ENCODE measurements at places on chromosomes 7 and 10.

DNA sequence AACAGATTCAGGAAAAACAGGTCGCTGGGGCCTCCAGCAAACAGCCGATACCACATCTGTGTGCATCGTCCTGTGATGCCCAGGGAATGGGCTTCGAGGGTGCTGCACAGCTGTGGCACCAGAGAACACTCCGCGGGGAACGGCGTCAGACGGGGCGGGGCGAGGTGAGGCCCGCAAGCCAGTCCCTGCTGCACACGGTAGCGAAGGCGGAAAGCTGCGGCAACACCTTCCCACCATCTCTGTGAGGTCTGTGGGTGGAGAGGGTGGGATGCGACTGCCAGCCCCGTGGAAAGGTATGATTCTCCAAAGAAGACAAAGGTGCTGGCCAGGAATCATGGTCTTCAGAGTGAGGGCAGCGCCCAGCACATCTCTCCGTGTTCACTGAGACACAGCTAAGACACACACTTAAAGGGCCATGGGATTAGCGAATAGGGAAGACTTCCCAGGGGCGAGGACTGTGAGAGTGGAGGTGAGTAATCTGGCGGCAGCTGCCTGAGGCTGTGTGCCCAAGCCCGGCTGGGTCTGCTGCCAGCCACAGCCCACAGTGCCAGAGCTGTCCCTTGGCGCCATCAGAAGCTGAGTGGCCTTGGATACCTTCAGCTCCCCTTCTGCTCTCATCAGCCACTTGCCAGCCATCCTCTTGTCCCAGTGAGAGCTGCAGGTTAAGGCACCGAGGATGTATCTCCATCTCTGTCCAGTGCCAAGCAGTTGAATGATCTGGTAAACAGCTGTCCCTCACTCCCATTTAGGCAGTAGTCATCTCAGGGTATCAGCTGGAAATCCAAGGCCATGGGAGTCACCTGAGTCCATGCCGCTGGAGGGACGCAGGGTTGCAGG is 17.6 kb downstream of the PRKAG2 start:
- DNase-seq = no peak

- no peak for DNase-seq
Measured at GRCh38 chr10:10528563-10528910, 489.1 kb upstream of the CELF2 start.

- peak; percentile 71 for DNase-seq
Measured at GRCh38 chr10:7408291-7409044, 2.4 kb downstream of the SFMBT2 start.

DNA sequence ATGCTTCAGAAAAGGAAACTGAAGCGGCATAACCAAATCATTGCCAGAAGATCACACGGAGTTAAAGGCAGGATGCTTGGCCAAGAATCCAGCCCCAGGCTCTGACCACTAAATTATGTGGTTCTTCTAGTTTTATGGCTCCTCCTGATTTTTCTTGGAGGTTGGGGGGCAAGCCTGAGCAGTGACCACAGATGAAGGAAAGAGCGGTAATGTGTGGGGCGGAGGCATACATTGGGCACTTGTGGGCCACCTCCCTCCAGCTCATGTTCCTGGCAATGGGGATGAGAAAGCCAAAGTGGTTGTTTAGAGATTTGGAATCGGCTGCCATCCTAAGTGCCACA is 3.2 kb downstream of the TRPV6 start:
- peak; percentile 36 for DNase-seq

- no peak for DNase-seq
Measured at GRCh38 chr10:97416565-97416964, 9.4 kb upstream of the PGAM1 start.

- DNase-seq = no peak
Measured at GRCh38 chr10:5895365-5895764, 5.3 kb downstream of the FBH1 start.

DNA sequence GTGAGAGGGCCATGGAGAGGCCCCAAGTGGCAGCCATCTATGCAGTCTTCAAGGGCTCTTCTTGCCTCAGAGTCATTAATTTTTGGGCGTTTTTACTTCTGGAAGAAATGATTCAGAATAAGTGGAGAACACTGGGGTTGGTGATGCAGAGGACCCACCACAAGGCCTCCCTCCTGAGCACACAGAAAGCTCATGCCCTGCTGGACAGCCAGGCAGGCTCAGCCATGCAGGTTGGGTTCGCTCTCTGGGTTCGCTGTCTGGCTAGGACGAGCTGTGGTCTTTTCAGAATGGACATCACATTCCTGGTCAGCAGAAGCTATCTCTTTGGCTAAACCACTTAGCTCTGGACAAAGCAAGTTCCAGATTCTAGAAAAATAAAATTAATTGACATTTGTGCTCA is 480.8 kb downstream of the RPS24 start:
- no peak for DNase-seq

DNA sequence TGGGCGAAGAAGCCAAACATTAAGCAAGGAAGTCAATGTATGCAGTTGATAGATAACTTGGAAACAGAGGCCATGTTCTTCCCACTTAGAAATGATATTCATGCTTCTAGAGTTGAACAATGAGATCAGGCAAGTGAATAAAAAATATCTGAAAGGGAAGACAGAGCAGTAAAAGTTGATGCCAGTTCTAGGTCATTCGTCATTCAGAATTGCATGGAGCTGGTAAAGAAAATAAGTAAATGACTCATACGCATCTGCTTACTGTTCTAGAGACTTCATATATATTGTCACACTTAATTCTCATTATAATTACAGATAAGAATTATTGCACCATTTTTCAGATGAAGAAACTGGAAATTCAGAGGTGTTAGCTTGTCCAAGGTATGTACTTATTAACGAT is 158.9 kb upstream of the FERD3L start:
- no peak for DNase-seq

GRCh38 chr10:34168439-34168838 is 646.7 kb downstream of the PARD3 start:
- DNase-seq = no peak

DNA sequence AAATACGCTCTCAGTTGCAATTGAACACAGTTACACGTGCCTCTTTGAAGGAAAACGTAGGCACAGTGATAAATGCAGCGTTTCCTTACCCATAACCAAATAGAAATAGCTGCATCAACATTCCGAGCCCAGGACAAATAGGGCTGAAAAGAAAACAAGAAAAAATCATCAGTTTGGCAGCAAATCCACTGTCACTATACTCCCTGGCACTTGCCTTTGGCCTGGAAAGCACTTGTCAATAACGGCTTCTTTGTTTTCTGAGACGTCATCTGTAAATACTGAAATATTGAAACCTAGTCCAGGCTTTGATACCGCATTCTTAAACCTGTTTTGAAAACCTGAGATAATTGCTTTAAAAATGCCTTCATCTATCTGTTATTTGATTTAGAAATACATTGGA is 167.2 kb upstream of the AKR1E2 start:
- no peak for DNase-seq

- DNase-seq = no peak
Measured at GRCh38 chr7:48244864-48245271, 73.6 kb downstream of the ABCA13 start.

GRCh38 chr10:36096576-36096975 is 454.5 kb upstream of the FZD8 start:
- DNase-seq = no peak

- no peak for DNase-seq
Measured at GRCh38 chr7:28889290-28889689, 68.8 kb downstream of the TRIL start.

GRCh38 chr7:99997545-99998137 is 17.8 kb upstream of the ZKSCAN1 start:
- no peak for DNase-seq

GRCh38 chr10:24255881-24256311 is 47.0 kb downstream of the KIAA1217 start:
- DNase-seq = peak; percentile 64

DNA sequence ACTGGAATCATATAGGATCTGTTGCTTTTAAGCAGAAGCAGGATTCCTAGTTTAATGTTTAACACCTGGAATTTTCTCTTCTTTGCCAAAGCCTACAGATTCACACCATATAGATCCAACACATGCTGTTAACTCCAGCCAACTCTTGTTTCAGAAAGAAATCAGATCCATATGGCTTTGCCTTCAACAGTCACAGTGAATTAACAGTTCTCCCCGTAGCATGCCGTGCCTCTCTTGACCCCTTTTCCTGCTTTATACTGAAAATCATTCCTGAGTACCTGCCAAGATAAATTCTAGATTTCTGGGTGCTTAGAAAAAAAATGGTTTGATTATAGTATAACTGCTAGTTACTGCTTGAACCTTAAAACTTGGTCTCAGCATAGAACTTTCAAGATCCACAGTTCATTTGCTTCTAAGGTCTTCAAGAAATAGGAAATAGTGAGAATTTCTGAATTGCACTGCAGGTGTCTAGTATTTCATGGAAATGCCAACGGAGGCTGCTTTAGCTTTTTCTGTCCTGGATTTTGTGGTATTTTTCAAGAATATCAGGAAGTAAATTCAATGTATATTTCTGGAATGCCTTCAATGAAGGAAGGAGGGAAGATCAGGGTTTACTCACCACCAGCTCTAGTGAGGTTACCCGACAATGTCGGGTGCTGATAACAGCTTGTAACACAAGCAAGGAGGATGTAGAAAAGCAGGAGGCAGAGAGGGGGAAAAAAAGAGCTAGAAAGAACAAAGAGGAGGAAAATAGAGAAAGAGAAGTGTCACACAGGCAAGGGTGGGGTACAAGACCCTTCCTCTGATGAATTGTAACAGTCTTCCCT is 6.6 kb downstream of the AASS start:
- no peak for DNase-seq

DNA sequence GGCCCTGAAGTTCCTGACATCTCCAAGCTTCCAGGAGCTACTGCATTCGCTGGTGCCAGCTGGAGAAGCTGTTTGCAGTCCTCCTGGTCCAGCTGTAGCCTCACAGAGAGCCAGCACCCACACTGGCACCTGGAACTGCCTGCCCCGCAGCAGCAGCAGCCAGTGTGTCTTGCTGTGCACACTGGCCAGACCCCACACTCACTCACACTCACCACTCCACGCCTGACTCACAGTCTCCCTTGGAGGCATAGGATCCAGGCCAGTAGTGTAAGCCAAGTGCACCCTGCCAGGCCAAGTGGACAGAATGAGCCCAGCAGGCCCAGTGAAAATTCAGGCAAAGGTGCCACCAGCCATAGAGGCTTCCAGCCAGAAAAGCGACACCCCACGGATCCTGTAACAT is 566.3 kb downstream of the GRM8 start:
- no peak for DNase-seq

DNA sequence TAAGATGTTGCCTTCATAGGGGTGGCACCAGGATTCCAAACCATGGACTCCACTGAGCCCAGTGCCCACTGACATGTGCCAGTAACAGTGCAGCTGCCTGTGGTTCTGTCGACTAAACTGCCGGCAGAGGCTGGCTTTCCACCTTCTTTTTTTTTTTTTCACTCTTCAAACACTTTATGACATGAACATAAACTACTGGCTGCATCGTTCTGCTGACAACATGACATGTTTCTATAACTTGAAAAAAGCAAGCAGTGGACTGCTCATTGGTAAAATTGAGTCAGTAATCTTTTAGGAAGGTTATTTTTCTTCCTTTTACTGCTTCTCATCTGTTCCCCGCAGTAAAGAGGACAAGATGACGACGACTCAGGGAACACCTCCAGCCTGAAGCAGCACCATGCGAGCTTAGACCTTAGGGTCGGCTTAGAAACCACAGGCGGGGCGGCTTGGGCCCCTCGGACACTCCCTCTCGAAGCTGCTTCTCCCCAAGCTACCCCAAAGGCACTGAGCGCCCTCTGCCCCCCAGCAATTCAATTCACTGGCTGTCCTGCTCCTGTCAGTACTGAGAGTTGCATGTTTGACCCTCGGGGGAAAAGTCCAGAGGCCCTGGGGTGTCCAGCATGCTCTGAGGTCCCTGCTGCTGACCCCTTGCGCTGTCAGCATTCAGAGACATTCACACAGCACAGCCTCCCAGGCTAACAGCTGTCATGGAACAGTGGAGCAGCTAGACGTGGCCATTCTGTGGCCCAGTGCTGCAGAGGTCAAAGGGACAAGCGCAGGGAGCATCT is 112.5 kb downstream of the EGFR start:
- DNase-seq = peak; percentile 41

DNA sequence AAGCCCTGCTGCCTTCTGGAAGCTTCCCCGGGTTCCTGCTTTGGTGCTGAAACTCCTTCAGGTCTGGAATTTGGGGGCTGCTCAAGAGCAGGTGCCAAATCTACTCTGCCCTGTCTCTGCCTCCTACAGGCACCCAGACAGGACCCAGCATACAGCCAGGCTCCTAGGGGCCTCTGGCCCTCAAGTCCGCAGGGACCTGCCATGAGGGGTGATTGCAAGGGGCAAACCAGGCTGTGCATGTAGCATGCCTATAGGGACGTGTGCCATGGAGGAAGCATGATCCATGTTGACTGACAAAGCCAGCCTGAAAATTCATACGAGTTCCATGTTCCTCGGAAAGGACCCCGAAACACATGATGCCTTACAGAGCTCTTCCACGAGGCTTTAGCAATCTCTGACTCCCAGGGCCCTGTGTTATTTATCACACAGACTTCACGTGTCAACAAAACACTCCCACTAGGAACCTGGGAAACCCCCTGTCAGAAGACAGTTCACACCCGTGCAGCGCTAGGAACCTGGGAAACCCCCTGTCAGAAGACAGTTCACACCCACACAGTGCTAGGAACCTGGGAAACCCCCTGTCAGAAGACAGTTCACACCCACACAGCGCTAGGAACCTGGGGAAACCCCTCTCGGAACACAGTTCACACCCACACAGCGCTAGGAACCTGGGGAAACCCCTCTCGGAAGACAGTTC is 75.3 kb upstream of the DNAAF5 start:
- no peak for DNase-seq

GRCh38 chr10:27783660-27784059 is 38.0 kb upstream of the MKX start:
- DNase-seq = no peak

DNA sequence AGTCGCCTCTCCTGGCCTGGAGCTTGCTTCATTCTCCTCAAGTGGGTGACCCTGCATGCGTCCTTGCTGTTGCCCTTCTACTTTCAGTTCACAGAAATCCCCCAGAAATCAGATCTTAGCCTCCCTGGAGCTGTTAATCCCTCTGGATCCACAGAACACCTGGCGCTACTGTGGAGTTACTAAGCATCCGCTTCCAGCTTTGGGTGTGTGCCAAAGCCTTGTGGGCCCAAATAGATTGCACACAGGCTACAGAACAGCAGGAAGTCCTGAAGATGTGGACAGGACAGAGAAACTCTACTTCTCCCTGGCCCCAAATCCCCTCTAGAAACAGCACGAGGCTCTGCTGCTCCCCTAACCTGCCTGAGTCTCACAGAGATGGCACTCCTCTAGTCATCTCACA is 36.6 kb upstream of the PDLIM1 start:
- no peak for DNase-seq

- DNase-seq = no peak
Measured at GRCh38 chr7:74684473-74684872, 27.0 kb downstream of the GTF2I start.

DNA sequence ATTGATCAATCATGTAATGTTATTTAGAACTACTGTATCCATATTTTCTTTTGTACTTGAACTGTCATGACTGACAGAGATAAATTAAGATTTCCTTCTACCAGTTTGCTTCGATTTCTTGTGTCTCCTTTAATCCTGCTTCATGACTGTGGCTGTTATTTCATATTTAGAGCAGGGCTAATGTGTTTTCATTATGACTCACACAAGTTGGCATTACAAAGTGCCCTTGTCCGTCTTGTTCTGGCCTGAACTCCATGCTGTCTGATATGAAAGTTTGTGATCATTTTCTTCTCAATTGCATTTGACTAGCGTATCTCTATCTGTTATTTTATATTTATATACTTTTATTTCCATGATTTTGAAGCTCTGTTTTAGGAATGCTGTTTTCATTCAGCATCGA is 344.1 kb upstream of the PRKCQ start:
- DNase-seq = no peak

Measured in ureter (tissue), 1 donor.